ENCODE measurements at places on chromosomes 6 and 20.

- no peak for ATAC-seq
Measured at GRCh38 chr20:5735845-5736510, 14.2 kb upstream of the SHLD1 start.

GRCh38 chr6:52407467-52407866, 12.7 kb upstream of the EFHC1 start:
- ATAC-seq: peak; percentile 85

DNA sequence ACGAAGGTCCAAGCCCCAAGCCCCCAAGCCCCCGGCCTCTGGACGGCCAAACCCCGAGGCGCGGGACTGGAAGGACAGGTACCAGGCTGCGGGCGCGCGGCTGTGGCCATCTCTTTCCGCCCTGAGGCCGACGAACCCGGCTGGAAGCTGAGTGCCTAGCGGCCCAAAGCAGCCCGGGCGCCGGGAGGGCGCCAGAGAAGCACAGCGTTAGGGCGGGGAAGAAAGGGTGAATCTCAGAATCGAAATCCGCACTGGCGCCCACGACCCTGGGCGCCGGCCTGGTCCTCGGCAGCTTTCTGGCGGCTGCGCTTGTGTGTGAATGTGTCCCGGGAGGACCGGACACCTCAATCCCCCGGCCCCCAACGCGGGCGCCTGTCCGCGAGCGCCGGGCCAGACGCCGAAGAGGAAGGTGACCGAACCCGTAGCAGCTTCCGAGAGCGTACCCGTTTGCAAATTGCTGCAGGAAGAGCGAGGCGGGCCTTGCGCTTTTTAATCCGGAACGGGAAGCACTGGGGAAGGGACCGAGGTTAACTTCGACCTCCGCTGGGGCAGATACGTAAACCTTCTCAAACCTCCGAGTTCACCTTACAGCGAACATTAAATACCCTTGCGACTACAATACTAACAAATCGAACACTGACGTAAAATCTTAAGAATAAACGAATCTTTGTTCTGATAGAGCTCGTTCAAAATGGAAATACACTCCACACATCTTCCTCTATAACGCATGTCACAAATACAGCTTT, 2.9 kb downstream of the NRN1 start:
- ATAC-seq: peak; percentile 33

- no peak for ATAC-seq
Measured at GRCh38 chr6:18742406-18742805, 355.3 kb downstream of the RNF144B start.

DNA sequence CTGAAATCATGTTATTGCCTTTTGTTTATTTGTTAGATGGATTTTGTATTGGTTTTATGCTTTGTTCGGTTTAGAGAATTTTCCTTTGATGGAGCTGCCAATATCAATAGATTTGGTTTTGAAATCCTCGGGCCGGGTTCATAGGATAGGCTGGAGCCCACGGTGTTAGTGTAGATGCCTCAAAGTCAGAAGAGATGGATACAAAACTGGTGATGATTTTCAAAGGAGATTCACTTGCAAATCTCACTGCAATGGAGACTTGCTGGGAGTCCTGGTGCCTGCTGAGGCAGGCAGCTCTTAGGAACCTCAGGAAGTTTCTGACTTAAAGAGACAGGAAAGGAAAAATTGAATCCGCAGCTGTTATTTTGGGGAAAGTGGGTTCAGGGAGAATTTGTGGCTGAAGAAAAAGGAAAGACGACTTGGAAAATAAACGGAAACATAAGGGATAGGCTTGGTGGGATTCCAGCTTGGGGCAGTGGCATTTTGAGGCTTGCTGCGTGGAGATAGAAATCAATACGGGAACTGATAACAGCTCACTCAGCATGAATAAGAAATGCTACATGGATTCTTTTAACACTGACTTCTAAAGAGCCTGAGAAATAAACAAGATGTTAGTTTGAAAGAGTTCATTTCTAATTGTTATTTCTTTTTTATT, 241.6 kb downstream of the PHACTR1 start:
- peak; percentile 11 for ATAC-seq

DNA sequence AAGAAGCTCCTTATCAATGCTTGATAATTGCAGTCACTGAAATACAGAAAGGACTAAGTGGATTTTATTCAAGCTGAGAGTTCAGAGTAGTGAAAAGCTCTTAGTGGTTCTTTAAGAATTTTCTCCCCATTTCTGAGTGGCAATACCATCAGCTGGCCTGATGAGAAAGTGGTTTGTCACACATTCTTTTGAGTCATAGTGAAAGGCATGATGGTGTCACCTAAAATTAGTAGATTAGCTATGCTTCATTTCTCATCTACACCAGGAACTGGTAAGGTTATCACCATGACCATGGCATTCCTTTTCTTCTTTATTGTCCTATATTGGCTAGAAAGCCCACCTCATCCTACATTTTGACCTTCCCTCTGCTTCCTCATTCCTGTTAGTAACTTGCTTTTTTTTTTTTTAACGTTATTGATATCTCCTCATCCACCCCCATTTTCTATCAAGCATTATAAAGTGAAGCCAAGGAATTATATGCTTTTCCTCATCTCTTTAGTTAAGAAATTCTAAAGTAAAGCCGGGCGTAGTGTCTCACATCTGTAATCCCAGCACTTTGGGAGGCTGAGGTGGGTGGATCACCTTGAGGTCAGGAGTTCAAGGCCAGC, 67.4 kb upstream of the LOC128125822 start:
- no peak for ATAC-seq
